ENCODE measurements at places on chromosomes 12 and 14.
A peak's percentile ranks its signal among the peaks of the same experiment; 100 is the strongest.

DNA sequence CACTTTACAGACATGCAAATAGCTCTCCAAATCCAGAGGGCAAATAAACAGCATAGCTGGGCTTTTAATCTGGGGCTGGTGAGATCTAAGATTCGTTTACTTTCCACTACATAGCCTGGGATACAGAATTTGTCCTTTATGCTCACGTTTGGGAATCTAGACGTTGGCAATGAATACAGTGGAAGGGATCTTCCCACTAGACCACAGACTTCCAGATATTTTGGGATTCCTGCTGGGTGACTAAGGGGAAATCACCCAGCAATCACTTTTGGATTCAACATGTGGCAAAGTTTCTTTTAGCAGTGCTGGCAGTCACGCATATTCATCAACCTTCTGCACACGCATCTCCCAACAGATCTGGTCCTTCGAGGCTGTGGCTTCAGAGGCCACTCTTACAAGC lies 23.5 kb downstream of the APPL2 start:
- peak; percentile 82 for DNase-seq

GRCh38 chr12:57005980-57006808 lies at the start of gene ZBTB39:
Gene ZBTB39 (minus strand): TSS chr12:57006546. CDS start chr12:57004917, 1,629 bp downstream.
- no peak for DNase-seq

GRCh38 chr14:35051796-35052195 lies 5.7 kb downstream of the FAM177A1 start:
- no peak for DNase-seq

GRCh38 chr12:80044694-80045046 lies 54.7 kb upstream of the OTOGL start:
- DNase-seq = peak; percentile 64

DNA sequence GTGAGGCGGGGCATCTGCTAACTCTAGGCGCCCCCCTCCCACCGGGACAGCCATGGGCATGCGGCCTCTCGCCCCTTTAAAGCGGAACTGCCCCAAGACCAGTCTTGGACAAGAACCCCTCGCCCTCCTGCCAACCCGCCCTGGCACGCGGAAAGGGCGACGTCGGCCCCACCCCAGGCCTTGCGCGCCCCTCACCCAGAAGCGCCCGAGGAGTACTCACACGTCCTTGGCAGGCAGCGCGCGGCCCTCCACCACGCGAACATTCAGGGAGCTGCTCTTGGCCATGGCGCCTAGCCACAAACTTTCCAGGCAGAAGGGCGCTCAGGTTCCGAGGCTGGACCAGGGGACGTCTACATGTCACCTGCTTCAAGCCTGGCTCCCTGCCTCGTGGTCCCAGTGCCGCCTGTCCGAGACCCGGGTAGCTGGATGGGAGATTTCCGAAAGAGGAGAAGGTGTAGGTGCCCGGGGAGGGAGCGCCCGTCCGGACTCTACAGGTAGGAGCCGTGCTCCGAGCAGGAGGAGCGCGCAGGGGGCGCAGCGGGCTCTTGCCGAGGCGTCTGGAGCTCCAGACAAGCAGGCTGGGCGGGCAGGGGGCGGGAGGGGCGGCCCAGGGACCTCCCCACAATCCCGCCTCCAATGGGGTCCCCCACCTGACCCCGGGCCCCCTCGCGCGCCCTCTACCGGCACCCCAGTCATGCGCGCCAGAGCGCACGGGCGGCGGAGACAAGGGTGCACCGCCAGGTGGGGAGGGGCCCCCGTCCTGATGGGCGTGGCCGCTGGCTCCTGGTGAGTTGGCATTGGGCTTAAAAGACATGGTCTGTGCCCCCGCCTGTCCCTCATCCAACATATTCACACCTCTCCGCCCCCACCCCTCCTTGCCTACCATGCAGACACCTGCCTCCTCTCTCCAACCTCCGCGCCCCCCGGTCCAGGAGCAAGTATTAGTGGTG lies at the start of gene RASAL1:
RASAL1 (minus strand) TSS at position 584 of the 950 bp plus-strand sequence; CDS start at position 285, 299 bp downstream.
- no peak for DNase-seq

DNA sequence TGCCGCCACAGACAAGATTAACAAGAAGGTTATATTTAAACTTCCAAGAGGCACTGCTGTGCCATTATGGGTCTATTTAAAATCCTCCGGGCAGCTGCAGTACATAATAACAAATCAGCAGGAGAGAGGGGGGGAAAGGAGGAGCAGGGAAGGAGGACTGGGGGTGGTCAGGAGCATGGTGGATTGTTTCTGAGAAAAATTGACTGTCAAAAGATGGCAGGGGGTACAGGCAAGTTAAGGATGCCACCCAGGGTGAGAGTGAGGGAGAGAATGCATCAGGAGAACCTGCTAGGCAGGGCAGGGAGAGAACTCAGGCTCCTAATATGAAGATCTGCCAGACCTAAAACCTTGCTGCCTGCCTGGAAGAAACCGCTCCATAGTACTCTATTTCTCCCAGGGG lies 181.8 kb downstream of the GRIN2B start:
- no peak for DNase-seq

GRCh38 chr12:54279632-54280467 lies at the start of gene CBX5:
Gene CBX5 (minus strand): TSS chr12:54280122. CDS start chr12:54257650, 22,472 bp downstream.
- peak; percentile 100 for DNase-seq

DNA sequence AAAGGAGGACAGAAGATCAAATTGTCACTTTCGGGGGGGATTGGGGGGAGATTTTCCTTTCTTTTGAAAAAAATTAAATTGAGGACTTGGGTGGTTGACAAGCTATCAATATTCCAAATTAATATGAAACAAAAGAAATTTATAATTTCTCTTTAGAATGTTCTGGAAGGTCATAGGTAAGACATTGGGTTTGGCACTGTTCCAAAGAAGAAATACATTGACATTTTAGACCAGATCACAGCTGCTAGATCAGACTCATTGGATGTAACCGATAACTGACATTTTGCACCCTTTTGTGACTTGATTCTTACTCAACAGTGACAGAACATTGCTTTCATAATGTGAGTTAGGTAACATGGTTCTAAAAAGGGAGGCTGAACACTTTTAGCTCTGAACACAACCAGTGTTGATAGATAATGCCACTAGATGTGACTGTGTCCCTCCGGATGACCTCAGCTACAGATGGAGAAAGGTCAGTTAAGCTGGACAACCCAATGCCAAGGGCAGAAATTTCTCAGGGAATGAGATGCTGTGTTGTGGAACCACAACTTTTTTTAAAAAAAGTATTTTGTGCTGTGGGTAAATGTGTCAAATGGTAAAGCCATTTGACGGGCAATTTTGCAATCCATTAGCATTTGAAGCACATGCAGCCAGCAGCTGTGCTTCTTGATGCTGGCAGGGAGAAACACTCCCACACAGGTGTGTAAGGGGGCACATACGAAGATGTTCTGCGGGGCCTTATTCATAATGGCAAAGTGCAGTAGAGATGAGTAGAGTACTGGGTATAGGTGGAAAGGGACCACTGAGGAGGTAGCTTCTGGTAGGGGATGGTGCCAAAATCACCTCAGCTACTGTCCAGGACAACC lies 62.9 kb downstream of the RFX4 start:
- DNase-seq = no peak

DNA sequence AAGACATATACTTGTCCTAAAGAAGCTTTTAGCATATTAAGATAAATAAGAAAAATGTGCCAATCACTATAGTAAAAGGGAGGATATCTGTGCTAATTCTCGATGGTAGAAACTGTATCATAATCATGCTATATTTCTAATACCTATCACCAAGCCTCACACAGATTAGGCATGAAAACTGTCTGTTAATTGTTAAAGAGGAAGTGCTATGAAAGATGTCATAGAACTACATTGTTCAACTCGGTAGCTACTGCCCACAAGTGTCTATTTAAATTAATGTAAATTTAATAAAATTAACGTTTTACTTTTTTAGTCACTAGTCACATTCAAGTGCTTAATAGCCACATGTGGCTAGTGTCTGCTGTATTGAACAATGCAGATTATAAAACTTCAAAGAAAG lies 77.5 kb upstream of the KICS2 start:
- DNase-seq = no peak

DNA sequence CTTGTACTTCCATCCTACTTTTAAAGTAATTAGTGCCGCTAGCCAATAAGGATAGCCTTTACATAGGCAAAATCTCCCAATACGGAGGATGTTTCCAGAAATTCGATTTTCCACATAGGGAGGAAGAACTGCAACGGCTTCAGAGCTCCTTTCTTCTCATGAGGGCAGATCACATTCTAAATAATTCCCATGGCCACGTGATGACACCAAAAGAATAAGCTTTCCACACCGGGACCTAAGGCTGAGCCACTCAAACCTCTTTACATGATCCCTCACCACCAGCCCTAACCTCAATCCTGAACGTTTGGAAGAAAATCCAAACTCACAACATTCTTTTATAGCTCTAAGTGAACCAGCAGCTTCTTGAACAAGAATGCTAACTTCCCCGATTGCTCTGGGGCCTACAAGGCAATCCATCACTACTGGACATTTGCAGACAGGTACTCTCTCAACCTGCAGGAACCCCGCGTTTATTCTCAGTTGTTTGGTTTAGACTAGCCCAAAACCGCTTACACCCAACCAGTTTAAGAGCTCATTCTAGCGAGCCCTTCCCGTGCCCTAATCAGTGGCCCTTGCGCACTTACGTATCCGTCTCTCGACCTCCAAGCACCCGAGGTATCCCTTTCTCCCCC lies 884 bp downstream of the CAPRIN2 start:
- no peak for DNase-seq

GRCh38 chr14:102668291-102668873 lies 75.9 kb downstream of the RCOR1 start:
- DNase-seq = no peak

GRCh38 chr12:2559931-2560330 lies 234.8 kb upstream of the FKBP4 start:
- DNase-seq = no peak

DNA sequence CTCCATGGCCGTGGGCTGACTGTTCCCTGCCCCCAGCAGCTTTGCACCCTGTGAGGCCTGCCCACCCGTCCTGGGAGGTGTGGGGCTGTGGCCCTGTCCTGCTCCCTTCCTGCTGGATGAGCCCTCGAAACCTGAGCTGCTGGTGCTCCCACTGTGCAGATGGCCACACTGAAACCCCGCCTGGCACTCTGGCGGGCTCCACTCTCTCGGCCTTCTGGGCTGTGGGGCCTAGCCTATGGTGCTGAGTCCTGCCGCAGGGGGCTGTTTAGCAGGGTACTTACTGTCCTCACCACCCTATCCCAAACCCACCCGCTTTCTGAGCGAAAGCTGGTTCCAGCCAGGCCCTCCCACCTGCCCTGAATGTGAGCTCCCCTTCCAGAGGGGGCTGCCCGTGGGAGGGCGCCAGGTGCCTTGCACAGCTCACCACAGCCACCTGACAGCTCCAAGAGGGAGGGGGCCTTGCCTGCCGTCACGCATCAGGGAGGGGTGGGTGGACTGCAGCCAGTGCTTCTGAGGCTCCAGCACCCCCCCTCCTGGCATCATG lies 7.3 kb downstream of the SLC25A47 start:
- DNase-seq = no peak

GRCh38 chr12:3191450-3191849 lies 114.3 kb downstream of the TSPAN9 start:
- DNase-seq = no peak

DNA sequence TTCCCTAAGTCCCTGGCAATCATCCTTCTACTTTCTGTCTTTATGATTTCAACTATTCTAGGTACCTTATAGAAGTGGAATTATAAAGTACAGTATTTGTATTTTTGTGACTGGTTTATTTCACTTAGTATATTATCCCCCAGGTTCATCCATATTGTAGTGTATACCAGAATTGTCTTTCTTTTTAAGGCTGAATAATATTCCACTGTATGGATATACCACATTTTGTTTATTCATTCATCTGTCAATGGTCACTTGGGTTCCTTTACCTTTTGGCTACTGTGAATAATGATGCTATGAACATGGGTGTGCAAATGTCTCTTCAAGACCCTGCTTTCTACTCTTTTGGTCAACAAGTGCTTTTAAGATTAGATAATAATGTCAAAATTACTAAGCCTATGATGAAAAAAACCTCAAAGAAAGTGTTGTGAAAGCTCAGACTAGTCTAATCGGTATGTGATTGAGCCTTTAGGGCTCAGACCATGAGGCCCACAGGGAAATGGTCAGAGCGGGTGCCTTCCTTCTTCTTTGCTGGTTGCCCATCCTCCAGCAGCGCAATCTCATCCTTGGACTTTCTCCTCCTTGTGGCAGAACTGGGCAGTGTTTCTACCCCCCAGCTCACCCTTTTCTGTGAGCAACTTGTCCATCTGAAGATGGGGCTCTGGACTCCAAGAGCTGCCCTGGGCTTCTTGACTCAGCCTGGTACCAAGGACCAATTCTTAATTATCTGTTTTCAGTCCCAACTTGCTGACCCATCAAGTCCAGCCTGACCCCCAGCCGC lies 105.4 kb downstream of the TTC8 start:
- no peak for DNase-seq

DNA sequence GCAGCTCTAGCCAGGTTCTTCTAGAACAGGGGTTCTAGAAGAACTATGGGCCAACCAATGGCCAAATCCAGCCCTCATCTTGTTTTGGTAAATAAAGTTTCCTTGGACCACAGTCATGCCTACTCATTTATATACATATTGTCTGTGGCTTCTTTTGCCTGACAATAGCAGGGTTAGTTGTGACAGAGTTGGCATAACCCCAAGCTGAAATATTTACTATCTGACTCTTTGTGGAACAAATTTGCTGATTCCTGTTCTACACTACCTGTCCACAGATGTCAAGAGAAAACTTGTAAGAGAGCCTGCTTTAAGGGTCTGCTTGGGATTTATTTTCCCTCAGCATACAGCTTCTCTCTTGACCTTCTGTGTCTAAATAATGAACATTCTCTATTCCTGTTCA lies 289.0 kb downstream of the KSR2 start:
- peak; percentile 23 for DNase-seq

GRCh38 chr14:91737619-91738018 lies 5.7 kb upstream of the CATSPERB start:
- no peak for DNase-seq

DNA sequence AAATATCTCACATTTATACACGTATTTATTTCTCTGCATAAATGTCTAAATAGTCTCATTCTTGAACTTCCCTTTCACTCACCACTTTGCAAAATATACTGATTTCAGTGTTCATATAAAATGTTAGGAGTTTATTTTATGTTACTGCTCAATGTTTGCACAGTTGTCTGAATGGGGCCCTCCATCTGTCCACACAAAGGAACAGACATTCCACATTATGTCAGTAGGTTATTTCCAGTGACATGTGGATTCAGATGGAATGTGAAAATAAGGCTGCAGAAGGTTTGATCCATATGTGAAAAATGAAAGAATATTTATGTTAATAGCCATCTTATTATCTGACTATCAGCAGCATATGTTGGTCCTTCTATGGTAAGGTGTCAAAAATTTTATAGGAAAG lies 994.4 kb upstream of the SEL1L start:
- DNase-seq = no peak

GRCh38 chr12:93698307-93699092 lies 21.3 kb downstream of the CRADD start:
- no peak for DNase-seq

DNA sequence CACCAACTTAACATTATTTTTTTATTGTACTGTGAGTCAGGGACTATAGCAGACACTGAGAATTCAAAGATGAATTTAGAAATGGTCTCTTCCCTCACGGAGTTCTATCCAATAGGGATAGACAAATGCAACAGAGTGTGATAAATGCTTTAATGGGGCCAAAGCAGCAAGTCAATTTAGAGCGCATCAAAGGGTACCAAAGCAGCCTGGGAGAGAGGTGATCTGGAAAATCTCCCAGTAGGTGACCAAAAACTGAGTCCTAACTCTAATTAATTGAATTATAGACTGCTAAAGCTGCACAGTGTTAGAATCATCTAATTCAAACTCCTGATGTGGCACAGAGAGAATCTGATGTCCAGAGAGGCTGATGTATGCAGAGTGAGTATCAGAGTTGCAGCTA lies 2.6 kb downstream of the LIN7A start:
- no peak for DNase-seq

All from AG09309 (cell line).